Stimulated activated CD4-positive, alpha-beta T cell treated with anti-CD3 and anti-CD28 coated beads, TNF-alpha, amount 100 ng/mL, for 4 hours (primary cell): ENCODE measurements at places on chromosomes 2 and 18.

DNA sequence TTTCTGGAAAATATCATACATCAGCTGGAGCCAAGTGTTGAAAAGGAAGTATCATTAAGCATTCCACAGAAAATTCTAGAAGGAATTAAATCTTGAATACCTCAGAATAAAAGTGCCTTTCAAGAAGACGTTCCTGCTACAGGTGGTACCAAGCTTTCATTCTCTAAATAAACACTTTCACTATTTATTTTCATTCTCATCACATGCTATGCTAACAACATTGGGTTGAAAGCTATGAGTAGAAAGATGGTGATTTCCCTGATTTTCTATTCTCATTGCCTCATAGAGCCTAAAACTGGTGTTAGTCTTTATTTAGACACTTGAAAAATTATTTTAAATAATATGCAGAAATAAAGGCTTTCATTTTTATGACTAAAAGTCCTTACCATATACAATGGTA, 324.7 kb downstream of the LRP1B start:
- DNase-seq = no peak

DNA sequence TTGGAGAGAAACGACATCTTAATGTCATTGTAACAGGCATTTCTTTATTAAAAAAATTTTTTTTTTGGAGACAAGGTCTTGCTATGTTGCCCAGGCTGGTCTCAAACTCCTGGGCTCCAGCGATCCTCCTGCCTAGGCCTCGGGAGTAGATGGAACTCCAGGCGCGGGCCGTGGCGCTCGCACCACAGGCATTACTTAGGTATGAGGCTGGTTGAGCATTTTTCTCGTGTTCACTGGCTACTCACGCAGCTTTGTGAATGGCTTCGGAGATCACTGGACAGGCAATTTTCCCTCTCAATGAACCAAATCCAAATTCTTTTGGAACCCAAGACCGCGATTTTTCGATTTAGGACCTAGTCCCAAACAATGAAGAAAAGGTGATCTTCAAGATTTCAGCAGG, 795 bp upstream of the TCF7L1 start:
- no peak for DNase-seq

- no peak for DNase-seq
Measured at GRCh38 chr2:129829588-129829987, 149.9 kb upstream of the RAB6C start.

DNA sequence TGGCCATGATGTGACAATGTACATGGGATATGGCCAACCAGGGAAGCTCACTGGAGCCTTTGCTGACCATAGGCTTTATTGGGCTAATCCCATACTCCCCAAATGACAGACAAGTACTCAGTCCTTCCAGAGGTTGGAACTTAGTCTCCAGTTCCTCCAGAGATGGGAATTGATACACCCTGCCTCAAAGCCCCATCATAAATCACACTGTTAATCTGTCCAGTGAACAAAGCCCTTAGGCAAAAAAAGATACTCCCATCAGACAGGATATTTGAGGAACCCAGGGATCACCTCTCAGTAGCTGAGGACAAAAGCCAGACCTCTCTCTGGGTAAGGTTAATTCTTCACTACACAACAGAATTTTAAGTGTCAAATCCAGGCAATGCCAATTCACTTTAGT, 247.5 kb upstream of the CDH20 start:
- no peak for DNase-seq

DNA sequence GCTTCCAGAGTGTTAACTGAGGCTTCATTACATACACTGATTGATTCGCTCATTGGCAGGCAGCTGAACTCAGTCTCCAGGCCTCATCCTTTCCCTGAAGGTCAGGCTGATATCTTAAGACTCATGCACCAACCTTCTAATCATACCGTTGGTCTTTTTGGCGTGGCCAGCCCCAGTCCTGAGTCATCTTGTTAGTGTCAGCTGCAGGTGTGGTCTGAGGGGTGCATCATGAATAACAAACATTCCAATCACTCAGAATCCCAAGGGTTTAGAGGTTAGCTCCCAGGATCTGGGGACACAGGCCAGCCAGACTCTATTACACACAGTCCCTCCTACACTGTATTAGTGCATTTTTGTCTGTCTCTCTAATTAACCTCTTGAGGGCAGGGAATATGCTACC, 271.5 kb downstream of the HRH4 start:
- DNase-seq = no peak

GRCh38 chr18:68735483-68736343, 20.8 kb upstream of the TMX3 start:
- no peak for DNase-seq

- no peak for DNase-seq
Measured at GRCh38 chr2:224847961-224848850, 132.0 kb upstream of the CCDC195 start.

DNA sequence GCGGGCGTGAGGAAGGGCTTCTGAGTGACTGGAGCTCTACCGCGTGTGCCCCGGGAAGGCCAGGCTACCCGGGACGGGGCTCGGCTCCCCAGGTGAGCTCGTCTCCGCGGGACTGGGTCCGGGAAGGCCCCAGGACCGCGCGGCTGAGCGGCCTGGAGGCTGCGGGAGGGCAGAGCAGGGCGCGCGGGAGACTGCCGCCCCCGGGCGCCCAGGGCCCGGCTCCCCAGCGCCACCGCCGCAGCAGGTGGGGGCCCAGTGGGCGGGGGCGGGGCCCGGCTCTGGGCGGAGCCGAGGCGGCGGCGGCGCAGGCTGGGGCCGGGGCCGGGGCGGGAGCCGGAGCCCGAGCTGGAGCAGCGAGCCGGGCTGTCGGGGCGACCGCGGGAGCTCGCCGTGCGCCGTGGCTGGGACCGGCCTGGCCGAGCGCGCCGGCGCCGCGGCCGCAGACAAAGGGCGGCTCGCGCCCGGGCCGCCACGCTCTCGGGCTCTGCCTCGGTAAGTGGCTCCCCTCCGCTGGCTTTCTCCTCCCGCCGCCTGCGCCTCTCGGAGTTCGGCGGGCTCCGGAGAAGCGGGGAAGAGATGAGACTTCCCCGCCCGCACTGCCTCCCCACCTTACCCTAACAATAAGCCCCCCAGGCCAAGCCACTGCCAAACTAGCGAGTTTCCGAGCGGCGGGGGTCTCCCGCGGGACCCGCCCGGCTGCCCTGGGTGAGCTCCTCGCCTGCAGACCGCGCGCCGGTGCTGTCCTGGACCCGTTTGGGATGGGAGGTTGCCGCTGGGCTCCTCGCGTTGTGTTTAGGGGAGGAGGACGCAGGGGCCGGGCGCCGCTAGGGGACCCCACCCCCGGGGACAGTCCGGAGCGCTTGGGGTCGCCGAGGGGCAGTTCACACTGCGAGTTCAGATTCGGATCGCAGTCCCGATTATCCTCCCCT, at the start of gene MAPK4:
Gene MAPK4 (plus strand): TSS at position 336 of the 929 bp plus-strand sequence. CDS start 103,872 bp downstream, outside the sequence.
- no peak for DNase-seq

DNA sequence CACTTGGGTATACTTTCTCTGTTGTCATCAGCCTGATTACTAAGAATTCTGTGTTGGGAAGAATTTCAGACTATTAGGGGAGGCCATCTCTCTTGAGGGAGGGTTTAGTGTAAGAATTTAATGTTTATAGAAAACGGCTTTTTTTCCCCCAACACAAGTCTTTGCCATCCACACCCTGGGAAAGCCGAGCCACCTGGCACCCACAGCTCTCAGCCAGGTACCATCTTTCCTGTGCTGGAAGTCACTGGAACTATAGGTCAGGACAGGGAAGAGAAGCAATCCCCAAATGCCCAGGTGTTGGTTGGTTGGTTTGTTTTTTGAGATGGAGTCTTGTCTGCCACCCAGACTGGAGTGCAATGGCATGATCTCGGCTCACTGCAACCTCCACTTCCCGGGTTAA, 155.1 kb downstream of the SMAD7 start:
- no peak for DNase-seq

DNA sequence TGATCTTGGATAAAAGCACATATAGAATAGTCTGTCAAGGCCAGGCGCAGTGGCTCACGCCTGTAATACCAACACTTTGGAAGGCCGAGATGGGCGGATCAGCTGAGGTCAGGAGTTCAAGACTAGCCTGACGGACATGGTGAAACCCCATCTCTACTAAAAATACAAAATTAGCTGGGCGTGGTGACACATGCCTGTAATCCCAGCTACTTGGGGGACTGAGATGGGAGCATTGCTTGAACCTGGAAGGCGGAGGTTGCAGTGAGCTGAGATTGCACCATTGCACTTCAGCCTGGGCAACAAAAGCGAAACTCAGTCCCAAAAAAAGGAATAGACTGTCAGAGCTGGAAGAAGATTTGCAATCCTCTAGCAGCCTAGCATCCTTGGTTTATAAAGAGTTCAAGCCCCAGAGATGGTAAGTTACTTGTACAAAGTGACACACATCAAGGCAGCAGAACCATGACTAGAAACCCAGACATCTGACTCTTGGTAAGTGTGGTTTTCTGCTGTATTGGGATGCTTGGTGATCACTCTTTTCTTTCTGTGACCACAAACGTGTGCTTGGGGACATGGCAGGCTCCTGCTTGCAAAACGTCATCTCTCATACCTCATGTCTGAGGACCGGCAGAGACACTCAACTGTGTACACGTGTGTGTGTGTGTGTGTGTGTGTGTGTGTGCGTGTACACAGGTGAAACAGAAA, 69.0 kb downstream of the OSBPL6 start:
- no peak for DNase-seq

DNA sequence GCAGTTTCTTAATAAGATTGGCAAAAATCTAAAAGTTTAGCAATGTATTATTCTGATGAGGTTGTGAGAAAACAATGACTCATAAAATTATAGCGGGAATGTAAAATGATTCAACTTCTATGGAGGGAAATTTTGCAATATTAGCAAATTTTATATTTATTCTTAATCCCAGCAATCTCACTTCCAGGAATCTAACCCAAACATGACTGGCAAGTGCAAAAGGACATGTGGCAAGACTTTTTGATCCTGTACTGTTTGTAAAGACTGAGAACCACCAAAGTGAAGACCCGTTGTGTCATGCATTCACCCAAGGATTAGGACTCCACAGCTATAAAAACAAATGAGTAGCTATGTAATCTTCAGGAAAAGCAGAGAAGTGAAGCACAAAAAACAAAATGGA, 234.8 kb upstream of the KYNU start:
- DNase-seq = no peak

DNA sequence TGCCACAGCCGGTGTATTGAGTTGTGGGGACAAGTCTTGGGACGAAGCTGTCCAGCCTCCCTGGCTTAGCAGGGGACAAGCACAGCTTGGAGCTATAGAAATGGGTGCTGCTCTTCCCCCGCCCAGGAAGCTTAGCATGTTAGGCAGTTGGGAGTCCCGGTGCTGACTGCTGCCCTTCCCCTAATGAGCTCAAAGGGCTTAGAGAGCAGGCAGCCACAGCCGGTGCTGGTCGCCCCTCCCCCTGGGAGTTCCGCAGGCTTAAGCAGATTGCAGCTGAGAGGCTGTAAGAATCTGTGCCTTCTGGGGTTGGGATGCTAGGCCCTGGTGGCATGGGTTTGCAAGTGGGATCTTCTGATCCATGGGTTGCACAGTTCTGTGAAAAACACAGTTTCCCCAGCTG, 237.3 kb downstream of the DCDC2C start:
- DNase-seq = no peak

DNA sequence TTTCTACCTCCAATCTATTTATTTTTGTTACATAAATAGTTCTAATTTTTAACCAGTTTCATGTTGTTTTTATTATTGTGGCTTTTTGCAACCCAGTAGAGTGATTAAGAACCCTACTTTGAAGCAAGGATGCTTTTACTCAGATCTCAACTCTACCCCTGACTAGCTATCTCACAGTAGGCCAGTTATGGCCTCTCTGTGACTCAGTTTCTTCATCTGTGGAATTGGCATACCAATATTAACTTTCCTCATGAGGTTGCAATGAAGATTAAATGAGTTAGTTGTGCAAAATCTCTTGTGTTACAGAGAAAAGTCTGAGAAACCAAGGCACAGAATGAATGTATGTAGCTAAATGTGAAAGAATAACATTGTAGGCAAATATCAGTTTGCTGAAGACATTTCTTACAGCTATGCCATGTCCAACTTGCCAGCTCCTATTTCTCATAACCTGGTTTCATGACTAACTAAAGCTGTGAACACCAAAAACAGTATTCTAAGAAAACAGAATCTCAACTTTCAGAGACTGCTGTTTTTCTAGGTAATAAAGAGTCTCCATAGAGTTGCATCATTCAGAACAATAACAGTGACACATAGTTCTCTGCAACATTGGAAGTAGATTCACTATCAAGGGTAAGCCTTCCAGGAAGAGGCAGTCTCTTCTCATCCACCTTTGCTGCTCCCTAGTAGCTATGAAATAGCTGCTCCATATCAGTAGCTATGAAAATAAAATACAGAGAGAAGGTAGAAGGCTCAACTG, 33.2 kb upstream of the CYTIP start:
- no peak for DNase-seq

GRCh38 chr2:116809109-116809508, 1005.4 kb upstream of the DDX18 start:
- DNase-seq = no peak

- no peak for DNase-seq
Measured at GRCh38 chr2:62340994-62341484, 145.1 kb downstream of the B3GNT2 start.

DNA sequence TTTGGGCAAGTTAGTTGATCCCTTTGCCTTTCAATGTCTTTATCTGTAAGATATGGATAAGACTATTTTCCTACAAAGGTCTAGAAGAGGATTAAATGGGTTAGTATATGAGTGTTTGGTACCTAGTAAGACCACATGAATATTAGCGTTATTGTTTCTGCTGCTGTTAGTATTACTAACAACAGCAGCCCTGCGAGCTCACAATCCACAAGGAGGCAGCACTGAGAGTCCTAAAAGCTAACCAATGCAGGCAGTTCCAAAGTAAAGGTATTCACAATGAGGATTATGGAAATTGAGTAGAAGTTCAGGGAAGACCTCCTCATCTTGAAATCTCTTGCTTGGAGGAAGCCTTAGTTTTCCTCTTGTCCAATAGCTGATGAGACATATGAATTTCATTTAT, 248.9 kb downstream of the TDRD15 start:
- no peak for DNase-seq

- no peak for DNase-seq
Measured at GRCh38 chr2:164560181-164560792, 61.0 kb downstream of the GRB14 start.

DNA sequence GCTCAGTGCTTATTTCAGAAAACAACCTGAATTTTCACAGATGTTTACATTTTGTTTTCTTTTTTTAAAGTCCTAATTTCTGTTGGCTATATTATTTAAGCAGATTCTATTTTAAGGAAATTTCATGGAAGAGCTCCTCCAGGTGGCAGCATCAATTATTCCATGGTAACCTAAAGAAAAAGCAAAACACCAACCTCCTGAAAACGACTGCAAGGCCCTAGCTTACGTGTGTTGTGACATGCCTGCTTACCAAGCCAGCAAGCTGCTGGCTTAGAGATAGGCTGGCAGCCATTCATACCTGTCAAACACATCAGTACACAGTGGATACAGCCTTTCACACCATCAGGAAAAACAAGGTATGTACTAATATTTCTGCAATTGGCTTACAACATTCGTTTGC, 64.9 kb downstream of the LPIN2 start:
- DNase-seq = no peak

DNA sequence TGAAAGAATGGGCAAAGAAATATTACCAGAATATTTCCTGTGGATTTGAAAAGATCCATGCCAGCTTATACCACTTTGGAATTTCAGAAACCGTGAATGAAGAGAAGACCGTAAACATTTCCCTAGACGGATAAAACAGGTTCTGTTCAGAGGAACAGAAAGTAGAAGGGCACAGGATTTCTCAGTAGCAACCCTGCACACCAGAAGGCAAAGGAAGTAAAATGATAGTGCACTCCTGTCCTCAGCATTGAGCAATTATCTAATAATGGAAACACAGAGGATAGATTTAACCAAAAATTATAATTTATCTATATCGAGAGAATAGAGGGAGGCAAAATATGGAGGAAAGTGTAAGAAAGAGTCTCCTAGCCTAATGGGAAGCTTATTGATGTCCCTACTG, 87.0 kb upstream of the ITGA6 start:
- DNase-seq = no peak
